ENCODE measurements at places on chromosomes 5 and 9. TPM values are rescaled to one million over a fixed set of nuclear protein-coding genes. Genes with fewer than 3 reads are reported as not detected.
A peak's percentile ranks its signal among the peaks of the same experiment; 100 is the strongest.

Gene SNX18
- total RNA-seq: 29.8 TPM

Gene SHOC1
- 0.33 TPM for total RNA-seq

Gene PROB1
- 2.3 TPM for total RNA-seq

Gene PCDHB14
- total RNA-seq: 15.5 TPM

Gene TXNDC8
- total RNA-seq: not detected

Gene CCNB1
- total RNA-seq: 121 TPM

Gene FBP1
- not detected for total RNA-seq

Gene BHMT
- total RNA-seq: 2.2 TPM

Gene EPB41L4A
- 14.4 TPM for total RNA-seq

Gene SPINK9
- not detected for total RNA-seq

Gene FGD3
- 0.31 TPM for total RNA-seq

Gene SH2D3C
- total RNA-seq: not detected

Gene SH3GL2
- total RNA-seq: 0.15 TPM

Gene SLC4A9
- total RNA-seq: 0.89 TPM

DNA sequence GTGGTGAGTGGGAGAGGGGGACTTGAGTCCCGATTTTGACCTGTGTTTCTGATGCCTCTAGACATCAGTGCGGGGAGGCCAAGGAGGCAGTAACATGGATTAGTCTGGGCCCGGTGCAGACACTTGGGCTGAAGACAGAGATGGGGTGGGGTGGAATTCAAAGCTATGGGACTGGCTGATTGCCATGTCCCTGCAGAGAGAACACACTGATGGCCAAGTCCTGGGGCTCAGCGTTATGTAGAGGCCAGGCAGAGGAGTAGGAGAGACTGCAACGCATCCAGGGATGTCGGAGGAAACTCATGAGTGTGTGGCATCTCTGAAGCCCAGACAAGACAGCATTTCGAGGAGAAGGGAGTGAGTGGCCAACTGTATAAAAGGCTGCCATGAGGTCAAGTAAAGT lies 30.1 kb downstream of the PSD2 start:
- ATAC-seq: no peak

- ATAC-seq: no peak
Observed at GRCh38 chr9:129208207-129209032, 30.4 kb upstream of the IER5L start.

DNA sequence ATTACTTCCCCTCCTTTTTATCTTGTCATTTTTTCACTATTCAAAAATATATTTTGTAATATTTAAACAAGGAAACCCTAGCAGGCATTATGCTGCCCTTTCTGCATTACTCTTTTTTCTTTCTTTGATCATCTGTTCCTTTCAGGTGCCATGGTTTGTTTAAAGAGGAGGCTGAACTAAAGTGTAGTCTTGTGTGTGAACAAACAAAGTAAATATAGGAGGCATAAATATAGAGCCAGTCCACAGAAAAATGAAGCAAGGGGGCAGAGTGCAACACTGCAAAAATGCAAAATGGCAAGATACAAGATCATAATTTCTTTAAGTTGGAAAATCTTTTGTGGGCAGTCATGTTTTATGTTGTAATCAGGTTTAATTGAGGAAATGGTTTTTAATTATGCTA lies 947.3 kb upstream of the COX7C start:
- ATAC-seq: no peak

DNA sequence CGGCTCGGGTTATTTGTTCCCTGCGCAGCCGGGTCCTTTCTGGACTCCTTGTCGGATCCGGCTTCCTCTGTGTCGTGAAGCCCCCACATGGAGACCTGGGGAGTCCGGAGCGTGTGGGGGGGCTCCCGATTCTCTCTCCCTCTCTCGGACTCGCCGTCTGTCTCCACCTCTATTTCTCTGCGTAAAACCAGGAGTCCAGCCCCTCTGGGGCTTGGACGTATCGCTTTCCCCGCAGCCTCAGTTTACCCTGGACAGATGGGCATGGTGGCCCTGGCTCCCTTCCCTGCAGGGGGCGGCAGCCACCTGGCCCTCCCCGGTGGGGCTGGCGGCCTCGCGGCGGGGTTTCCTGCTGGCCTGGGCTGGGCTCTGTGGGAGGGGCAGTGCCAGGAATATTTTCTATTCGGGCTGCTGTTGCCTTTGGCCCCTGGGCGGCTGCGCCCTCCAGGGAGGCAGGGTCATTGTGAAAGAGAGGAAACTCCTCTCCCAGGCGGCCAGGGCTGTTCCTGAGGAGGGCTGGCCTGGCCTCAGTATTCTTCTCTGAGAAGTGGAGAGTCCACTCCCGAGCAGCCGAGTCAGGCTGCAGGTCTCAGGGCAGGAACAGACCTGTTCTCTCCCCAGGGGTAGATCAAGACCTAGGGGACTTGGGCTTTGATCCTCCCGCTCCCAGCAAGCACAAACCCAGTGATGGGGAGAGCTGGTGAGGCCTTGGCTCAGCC lies 665 bp downstream of the ASS1 start:
- ATAC-seq: peak; percentile 26

DNA sequence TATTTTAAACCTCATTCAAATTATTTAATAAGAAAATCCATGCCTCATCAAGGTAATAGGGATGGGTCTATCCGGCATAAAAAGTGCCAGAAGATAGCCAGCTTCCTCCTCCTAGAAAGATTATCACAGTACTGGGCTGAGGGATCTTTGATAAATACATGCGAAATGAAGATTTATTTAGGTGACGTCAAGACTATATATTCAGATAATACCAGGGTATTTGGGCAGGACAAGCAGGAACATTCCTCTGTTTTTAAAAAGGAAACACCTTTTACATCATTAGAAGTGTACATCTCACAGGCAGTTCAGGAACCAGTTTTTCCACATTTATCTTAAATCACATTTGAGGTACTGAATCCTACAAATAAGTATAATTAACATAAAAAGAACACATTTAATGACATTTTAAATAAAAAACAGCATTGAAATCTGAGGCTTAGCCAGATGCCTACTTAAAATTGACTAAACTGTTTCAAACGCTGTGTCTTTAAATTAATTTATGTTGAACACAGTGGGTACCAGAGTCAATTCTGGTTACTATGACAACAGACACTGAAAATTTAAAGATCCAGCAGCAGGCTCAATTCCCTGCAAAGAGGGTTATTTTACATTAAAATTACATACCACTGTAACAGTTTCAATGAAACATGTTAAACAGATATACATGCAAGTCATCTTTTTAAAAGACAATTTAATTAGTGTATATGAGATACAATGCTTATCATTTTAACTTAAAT lies 124.7 kb upstream of the SLCO6A1 start:
- ATAC-seq: peak; percentile 46

GRCh38 chr9:133522073-133522910 lies 2.5 kb downstream of the MYMK start:
- no peak for ATAC-seq

DNA sequence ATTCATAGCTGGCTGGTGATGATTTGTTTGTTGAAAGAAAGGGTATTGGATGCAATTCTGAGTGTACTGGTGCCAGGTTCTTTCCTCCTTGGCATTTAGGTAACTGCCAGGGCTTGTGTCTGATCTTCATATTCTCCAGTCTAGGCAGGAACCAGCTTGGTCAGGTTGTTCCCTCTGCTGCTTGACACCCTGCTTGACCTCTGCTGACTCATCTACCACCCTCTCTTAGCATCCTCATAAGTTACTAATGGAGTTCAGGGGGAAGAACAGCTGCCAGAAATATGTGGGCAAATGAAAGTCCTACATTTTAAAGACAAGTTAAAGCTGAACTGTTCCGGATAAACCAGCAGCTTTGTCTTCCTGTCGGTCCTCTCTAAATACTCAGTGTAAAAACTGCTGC lies 116.1 kb upstream of the TNC start:
- ATAC-seq: peak; percentile 80

DNA sequence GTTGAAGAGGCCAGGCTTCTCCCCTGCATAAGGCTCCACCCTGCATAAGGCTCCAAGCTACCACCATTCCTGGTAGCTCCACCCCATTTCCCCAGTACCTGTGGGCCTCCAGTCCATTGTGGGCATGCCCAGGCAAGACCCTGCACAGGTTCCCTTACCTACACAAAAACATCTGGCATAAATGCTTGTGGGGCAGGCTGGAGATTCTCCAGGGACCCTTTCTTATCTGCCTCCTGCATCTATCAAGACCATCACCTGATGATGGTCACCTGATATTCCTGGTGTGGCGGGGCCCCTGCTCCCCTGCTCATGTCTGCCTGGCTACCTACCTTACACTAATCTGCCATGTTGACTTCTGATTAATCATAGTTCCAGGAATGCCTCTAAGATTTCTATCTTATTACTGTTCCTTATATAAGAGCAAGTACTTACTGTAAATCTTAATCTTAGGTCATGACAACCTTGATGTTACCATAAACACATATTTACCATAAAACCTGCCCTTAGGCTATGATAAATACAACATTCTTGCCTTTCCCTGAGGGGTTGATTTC lies 41.0 kb downstream of the FGD3 start:
- ATAC-seq: no peak

- ATAC-seq: no peak
Observed at GRCh38 chr9:93253633-93254032, 69.7 kb downstream of the WNK2 start.

DNA sequence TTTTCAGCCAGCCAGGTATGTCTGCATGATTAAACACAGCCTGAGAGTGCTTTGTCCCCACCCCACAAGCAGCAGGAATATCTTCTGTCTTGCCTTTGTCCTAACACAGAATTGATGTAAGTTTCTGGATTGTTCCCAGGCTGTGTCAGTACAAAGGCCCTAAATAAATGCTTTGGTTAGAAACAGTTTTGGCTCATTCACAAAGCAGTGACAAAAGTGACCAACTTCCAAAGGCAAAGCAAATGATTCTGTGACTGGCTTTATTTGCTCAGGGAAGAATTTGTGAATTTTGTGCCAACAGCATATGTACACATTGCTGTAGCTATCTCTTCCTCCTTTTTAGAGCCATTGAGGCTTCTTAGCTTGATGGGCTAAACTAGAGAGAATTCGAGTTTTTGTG lies 133.7 kb downstream of the PLPPR1 start:
- ATAC-seq: peak; percentile 42

DNA sequence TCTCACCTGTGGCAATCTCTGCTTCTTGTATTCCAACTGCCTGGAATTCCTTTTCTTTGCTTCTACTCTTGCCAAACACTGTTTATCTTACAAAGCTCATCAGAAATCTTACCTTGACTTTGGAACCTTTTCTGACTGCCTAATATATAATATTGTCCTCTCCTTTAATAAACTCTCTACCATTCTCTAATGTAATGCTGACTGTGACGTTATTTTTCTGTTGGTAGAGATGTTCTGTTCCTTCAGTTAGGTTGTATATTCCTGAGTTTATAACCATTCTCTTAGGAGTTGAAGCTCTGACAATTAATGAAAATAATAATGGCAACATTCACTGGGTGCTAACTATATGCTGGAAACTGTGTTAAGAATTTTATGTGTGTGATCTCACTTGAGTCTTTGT lies 188.8 kb upstream of the ATP10B start:
- ATAC-seq: no peak

- ATAC-seq: no peak
Observed at GRCh38 chr9:137781906-137782585, 95.5 kb upstream of the CACNA1B start.

- ATAC-seq: no peak
Observed at GRCh38 chr9:110092792-110093191, 115.2 kb downstream of the C9orf152 start.

DNA sequence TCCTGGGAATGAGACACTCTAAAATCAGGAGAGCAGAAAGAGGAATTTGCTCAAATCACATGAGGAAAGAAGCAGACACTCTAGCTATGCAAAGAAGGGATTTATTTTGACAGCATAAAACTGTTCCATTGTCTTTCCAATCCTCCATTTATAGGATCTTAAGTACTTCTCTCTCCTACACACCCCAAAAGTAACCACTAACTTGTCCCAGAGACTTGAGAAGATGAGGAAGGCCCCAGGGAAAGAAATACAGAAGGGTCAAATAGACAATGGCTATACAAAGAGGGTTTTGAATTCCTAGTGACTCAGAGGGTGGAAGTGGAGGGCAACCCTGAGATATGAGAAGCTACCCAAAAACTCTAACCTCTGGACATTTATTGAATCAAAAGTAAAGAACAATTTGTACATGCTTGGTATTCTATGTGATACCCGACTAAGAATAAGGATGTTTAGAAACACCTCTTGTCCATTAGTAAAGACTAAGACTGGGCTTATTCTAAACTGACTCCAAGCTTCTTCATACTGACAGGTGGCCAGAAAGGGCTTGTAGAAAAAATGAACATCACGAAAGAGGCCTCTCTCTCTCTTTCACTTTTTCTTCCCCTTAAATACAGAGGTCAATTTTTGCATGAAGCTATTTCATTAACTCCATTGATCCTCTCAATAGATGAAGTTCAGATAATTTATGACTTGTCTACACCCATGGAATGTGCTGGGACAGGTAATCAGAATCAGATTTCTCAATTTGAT lies 20.6 kb downstream of the DMAC1 start:
- no peak for ATAC-seq

GRCh38 chr9:93064392-93065134 lies 6.1 kb downstream of the SUSD3 start:
- ATAC-seq: peak; percentile 31

GRCh38 chr9:19999491-20000057 lies 210.7 kb upstream of the SLC24A2 start:
- ATAC-seq: peak; percentile 91

DNA sequence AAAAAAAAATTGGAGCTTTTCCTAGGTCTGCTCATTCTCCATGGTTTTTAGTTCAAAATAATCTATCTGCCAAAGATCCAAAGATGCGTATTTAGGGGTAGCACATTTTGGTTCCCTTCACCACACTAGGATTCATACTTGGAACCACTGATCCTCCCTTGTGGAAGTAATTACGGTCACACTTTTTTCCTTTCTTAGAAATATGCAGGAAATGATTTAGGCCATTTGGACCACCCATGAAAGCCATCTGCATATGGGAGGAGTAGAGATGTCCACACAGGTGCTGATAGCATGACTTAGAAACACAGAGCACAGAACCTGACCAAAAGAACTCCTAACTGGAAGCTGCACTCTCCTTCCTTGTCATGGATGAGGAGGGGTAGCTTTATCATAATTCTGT lies 105.9 kb upstream of the RAI14 start:
- ATAC-seq: no peak

- no peak for ATAC-seq
Observed at GRCh38 chr5:23483090-23483489, 24.3 kb upstream of the PRDM9 start.

DNA sequence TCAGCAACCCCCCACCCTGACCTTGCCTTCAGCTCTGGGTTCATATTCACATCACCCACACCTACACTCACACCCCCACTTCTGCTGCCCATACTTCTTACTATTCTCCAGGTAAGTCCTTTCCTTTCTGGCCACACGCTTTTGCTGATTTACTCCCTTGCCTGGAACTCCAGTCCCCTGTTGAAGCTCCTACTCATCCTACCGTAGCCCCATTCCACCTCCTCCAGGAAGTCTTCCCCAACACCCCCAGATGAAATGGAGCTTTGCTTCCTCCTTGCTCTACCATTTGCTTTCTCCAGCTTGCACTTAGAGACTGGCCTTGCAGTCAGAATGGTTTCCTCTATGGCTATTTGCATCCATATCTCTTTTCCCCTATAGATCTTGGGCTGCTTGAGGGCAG lies 182.3 kb downstream of the MELK start:
- no peak for ATAC-seq

Data from motor neuron (in vitro differentiated cells).